ENCODE measurements at places on chromosomes 6 and 20. TPM values are rescaled to one million over a fixed set of nuclear protein-coding genes. Genes with fewer than 3 reads are reported as not detected.

DNA sequence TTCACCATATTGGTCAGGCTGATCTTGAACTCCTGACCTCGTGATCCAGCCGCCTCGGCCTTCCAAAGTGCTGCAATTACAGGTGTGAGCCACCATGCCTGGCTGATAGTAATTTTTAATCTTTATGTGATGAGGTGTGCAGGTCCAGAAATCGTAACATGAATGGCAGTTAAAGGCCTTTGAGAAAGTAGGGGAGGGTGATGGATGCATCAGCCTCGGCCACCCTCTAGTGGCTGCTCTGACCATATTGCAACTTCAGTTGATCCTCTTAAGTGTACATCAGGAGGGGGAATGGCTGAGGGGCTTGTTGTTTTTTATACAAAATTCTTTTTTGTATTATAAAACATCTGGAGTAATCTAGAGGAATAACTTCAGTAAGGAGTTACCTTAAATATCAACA lies 193.0 kb downstream of the ZFAND3 start:
- peak; percentile 47 for DNase-seq

GRCh38 chr6:135145063-135145800 lies 35.9 kb upstream of the MYB start:
- no peak for DNase-seq

- DNase-seq = peak; percentile 48
These were observed 4.6 kb upstream of the OSER1 start for GRCh38 chr20:44215125-44215524.

GRCh38 chr6:7242835-7243178 lies 70.2 kb downstream of the SSR1 start:
- no peak for DNase-seq

GRCh38 chr6:82248273-82248735 lies 760 bp upstream of the IBTK start:
- no peak for DNase-seq

DNA sequence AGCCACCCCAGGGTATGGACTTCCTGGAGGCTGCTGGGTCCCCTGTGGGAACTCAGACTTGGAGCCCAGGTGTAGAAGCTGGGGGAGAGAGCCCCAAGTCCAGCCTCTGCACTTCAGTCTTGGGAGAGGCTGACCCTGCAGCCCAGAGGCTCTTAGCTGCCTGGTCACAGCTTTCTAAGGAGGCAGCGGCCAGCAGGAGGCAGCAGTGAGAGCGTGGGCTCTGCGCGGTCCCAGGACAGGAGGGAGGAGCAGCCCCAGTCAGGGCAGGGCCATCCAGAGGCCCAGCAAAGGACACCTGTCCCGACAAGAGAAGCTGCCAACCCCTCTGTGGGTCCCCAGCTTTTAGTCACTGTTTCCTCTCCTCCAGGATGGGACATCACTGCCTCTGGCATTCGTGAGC lies 9.4 kb downstream of the TREML2 start:
- no peak for DNase-seq

DNA sequence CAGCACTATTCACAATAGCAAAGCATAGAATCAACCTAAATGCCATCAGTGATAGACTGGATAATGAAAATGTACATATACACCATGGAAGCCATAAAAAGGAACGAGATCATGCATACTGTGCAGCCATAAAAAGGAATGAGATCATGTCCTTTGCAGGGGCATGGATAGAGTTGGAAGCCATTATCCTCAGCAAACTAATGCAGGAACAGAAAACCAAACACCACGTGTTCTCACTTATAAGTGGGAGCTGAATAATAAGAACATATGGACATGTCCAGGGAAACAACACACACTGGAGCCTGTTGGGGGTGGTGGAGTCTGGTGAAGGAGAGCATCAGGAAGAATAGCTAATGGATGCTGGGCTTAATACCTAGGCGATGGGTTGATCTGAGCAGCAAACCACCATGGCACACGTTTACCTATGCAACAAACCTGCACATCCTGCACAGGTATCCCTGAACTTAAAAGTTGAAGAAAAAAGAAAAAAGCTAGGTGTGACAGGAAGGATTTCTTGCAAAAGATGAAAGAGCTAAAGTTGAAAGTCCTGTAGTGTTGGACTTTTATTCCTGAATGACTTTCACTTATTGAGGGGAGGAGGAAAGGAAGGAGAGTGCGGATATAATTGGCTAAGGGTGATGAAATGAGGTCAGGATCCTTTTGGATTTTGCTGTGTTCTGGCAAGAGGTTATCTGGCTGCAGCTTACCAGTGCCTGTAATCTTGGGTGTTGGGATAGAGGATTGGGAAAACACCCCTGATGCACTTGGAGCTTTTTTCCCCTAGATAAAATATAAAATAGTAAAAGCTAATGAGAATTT lies 8.5 kb downstream of the TRMT11 start:
- DNase-seq = no peak

DNA sequence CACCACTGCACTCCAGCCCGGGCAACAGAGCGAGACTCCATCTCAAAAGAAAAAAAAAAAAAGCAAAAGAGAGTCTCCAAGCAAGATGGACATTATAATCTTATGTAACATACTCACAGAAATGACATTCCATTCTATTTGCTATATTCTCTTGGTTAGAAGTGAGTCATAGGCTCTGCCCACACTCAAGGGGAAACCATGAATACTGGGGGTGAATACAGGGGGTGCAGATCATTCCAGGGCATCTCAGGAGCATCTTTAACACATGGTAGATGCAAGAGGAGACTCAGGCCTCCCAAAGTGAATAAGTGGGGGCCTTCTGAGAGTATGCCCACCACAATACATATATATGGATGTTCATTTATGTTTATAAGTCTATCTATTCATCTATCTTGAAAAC lies 18.3 kb upstream of the RANBP9 start:
- no peak for DNase-seq

GRCh38 chr6:111745636-111746035 lies 127.6 kb downstream of the FYN start:
- DNase-seq = no peak

DNA sequence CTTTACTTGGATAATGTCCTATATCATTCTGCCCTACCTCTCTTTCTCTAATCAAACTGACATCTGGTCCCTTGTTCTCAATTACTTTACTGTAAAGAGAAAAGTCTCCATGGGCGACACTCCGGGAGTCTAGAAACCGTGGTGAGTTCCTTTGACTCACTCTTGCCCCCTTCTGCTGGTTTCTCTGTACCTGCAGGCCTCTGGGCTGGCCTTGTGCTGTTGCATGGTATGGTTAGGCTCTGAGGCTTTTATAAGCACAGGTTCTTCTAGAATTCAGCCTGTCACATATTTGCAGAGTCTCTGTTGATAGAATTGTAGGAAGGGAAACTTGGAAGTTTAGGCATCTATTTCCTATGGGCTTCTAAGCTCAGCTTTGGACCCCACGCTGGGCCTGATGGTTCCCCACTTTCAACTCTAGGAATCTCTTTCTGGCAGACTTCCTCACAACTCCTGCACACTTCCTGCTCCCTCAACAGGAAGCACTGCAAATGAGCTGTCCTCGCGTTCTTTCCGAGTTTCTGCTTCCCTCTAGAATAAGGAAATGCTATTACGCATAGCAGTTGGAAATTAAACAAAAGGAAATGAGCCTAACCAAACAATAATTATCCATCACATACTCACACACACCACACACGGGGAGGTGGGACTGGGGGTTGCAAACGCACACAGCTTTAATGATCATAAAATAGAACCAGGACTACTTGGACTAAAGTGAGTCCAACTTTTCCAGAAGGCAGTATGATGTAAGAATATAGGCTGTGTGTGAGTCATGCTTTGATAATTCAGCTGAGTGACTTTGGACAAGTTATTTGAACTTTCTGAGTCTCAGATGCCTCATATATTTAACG lies 683.3 kb downstream of the QKI start:
- no peak for DNase-seq

DNA sequence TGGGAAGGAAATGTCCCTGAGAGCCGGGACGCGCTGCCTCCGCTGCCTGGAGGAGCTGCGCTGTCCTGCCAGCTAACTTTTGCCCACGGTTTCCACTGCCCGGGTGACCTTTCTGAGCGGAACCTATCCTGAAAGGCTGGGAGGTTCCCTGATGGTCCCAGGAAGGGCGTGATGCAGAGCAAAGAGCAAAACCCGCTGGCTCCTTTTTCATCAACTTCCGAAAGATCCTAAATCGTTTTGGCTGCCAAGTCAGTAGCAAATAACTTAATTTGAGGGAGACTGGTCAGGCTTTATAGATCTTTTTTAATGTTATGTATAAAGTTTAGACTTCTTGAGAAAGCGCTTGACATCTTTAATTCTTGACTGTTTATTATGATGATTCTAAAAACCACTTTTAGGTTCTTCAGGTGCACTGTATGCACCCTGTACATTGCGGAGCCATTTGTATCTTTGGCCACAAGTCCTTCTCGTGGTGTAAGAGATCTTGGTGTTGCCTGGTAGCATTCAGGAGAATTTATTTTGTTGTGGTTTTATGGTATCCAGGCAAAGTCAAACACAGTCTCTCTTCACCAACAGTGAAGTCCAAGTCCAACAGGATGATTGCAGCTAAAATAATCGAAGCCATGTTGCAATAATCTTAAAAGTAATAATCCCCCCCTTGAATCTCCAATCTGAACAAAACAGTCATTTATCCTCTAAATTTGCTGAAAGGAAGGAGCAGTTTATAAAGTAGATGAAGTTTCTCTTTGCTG lies at the start of gene SYNE1:
TSS of gene SYNE1 (minus strand) at position 67 of the 752 bp plus-strand sequence. CDS start 9,031 bp downstream, outside the sequence.
- DNase-seq = no peak

- DNase-seq = no peak
These were observed 268.8 kb upstream of the SULF2 start for GRCh38 chr20:48054051-48054450.

- DNase-seq = no peak
These were observed 378.1 kb upstream of the JARID2 start for GRCh38 chr6:14867802-14868201.

DNA sequence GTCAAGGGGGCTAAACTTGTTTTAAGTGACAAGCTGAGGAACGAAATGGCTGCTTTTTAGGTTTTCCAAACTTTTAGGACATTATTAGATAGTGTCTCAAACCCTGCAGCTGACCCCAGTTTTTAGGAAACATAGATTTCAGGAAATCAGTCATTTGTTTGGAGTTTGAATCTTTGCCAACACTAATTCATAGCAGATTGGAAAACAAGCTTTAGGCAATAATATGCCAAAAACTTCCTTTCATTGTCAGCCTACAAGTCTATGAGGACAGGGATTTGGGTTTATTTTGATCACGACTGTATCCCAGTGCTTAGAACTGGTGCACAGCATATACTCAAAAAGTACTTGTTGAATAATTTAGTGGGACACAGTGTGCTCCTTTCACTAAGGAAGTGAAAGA lies 123.2 kb downstream of the TINAG start:
- no peak for DNase-seq

- no peak for DNase-seq
These were observed 30.5 kb downstream of the FAM8A1 start for GRCh38 chr6:17630511-17631073.

GRCh38 chr6:158660333-158660754 lies 10.5 kb downstream of the SYTL3 start:
- DNase-seq = no peak

GRCh38 chr6:159807150-159807858 lies 7.2 kb downstream of the PNLDC1 start:
- no peak for DNase-seq

GRCh38 chr6:54060286-54060685 lies 51.0 kb upstream of the MLIP start:
- DNase-seq = no peak

GRCh38 chr20:40967700-40968099 lies 60.9 kb upstream of the TOP1 start:
- no peak for DNase-seq

DNA sequence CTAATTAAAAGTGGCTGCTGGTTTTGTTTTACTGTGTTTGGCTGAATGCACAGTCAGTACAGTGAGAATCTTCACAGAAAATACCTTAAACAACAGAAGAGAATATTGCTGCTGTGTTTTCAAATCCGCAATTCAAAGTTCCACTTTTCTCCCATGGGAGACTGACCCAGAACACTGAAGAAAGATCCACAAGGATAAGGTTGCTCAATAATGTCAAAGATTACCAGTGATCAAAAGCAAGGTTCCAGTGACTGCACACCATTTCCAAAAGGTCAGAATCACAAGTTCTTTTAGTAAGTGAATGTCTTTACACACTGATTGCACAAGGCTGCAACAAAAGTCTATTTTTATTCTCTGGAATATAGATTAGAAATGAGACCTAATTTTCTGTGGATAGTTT lies 82.3 kb downstream of the EPHA7 start:
- no peak for DNase-seq

- no peak for DNase-seq
These were observed 18.5 kb upstream of the DCBLD1 start for GRCh38 chr6:117463762-117464665.

GRCh38 chr6:134182528-134182927 lies 130.1 kb upstream of the SLC2A12 start:
- no peak for DNase-seq

GRCh38 chr20:58634521-58635278 lies 16.4 kb upstream of the STX16 start:
- DNase-seq = peak; percentile 53

DNA sequence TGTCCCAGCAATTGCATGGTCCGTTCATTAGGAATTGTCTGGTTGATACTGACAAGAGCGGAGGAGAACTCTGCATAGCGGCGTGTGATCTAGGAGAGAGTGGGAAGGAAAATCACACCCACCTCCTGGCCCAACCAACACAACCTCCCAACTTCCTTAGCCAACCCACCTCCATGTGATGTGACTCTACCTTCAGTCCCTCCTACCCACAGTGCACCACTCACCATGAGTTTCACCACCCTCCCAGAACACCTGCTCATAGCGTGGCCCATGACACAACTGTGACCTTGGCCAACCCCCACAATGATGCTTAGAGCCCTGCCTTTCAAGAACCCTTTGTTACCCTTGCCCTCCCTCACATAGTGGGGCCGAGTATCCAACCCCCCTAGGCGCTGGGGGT lies 7.7 kb downstream of the VPS52 start:
- no peak for DNase-seq

DNA sequence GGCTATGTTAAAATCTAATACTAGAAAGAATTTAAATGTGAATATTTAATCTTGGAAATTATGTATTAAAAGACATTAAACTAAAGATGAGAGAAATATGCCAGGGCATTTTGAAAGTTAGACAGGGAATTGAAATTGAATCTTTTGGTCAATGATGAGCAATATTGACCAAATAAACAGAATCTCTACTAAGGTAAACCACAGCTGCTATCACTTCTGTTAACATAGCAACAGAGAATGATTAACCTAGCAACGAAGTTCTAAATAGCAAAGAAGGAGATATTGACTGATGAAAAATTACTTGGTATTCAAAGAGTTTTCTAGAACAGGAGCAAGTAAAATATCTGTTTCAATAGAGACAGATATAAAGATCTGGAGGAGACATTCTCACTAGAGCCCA lies 45.2 kb upstream of the RSPO3 start:
- DNase-seq = no peak

SNAP25 gene
- total RNA-seq = 72.1 TPM

MCHR2 gene
- 0.20 TPM for total RNA-seq

RPL7L1 gene
- 105 TPM for total RNA-seq

EYA2 gene
- total RNA-seq = 28.2 TPM

BLTP3A gene
- 12.1 TPM for total RNA-seq

GPR63 gene
- 2.6 TPM for total RNA-seq

C20orf144 gene
- not detected for total RNA-seq

SPDEF gene
- 0.17 TPM for total RNA-seq

BNIP5 gene
- 0.06 TPM for total RNA-seq

ZNF165 gene
- total RNA-seq = 1.7 TPM

CSNK2A1 gene
- total RNA-seq = 161 TPM

CALHM4 gene
- 0.22 TPM for total RNA-seq

COL20A1 gene
- 10.3 TPM for total RNA-seq

L3MBTL1 gene
- 22.1 TPM for total RNA-seq

RCAN2 gene
- total RNA-seq = 57.5 TPM
